ENCODE measurements at places on chromosomes 12 and 14. TPM values are rescaled to one million over a fixed set of nuclear protein-coding genes. Genes with fewer than 3 reads are reported as not detected.
A peak's percentile ranks its signal among the peaks of the same experiment; 100 is the strongest.

Gene KRT79
- not detected for total RNA-seq

Gene KRT82
- not detected for total RNA-seq

Gene PTPRB
- total RNA-seq, result 64.9 TPM

Gene SERPINA6
- total RNA-seq, result 188 TPM

Gene AQP6
- total RNA-seq, result not detected

GRCh38 chr12:91851741-91852477, 293.7 kb downstream of the BTG1 start:
- H3K4me3 ChIP-seq, result no peak overlapping the region
- no peaks in the 10 kb centered on the region for H3K27me3 ChIP-seq
- H3K36me3 ChIP-seq, result no peaks in the 10 kb centered on the region
- no peak for DNase-seq
- no peaks in the 10 kb centered on the region for H3K4me1 ChIP-seq

DNA sequence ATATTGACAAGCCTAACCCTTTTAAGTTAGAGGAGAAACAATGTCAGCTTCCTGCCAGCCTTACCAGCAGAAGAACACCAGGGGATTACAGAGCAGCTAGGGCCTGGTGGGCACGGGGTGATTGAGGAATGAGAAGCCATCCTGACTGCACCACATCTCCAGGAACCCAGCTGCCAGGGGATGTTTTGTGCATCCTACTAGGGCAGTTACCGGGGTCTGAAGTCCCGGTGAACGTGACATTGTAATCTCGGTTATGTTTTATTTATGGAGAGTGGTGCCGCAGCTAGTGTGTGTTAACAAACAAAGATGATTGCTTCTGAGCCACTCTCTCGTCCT, 115.9 kb downstream of the BCL11B start:
- H3K4me3 ChIP-seq, result no peak overlapping the region
- H3K27me3 ChIP-seq, result no peaks in the 10 kb centered on the region
- peaks cover 5% of the 10 kb centered on the region for H3K4me1 ChIP-seq
- peak; percentile 5 for DNase-seq
- no peaks in the 10 kb centered on the region for H3K36me3 ChIP-seq

GRCh38 chr12:31031951-31032335, 41.7 kb upstream of the DDX11 start:
- no peak for DNase-seq

- DNase-seq, result no peak
- H3K36me3 ChIP-seq, result no peaks in the 10 kb centered on the region
- no peaks in the 10 kb centered on the region for H3K4me1 ChIP-seq
- H3K27ac ChIP-seq, result no peak overlapping the region
- H3K4me3 ChIP-seq, result no peak overlapping the region
Observed at GRCh38 chr12:507391-507796, 47.7 kb downstream of the B4GALNT3 start.

GRCh38 chr14:91889477-91890211, 22.3 kb upstream of the TC2N start:
- no peak for DNase-seq
- no peaks in the 10 kb centered on the region for H3K36me3 ChIP-seq
- no peak overlapping the region for H3K4me3 ChIP-seq
- H3K27me3 ChIP-seq, result no peaks in the 10 kb centered on the region
- peaks cover 10% of the 10 kb centered on the region for H3K4me1 ChIP-seq

All from liver (tissue), 10 donors.